ENCODE measurements at places on chromosomes 6 and 20.

- no peak for DNase-seq
Measured at GRCh38 chr6:64502801-64503200, 867.2 kb downstream of the PHF3 start.

DNA sequence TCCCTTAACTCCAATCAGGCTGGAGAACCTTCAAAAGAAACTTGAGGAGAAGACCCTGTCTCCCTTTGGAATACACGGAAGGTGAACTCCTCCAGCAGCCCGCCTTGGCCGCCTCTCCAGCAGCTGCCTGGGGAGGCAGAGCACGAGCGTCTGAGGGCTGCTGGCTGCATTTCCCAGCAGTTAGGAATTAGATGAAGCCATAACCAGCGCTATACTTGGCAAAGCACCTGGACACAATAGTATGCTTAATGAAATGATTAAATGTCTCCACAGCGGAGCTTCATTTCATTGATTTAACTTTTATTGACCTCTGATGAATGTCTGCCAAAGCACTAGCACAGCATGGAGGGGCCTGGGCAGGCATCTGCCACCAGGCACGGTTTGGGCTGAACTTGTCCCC is 73.5 kb downstream of the TMEM242 start:
- DNase-seq = no peak

DNA sequence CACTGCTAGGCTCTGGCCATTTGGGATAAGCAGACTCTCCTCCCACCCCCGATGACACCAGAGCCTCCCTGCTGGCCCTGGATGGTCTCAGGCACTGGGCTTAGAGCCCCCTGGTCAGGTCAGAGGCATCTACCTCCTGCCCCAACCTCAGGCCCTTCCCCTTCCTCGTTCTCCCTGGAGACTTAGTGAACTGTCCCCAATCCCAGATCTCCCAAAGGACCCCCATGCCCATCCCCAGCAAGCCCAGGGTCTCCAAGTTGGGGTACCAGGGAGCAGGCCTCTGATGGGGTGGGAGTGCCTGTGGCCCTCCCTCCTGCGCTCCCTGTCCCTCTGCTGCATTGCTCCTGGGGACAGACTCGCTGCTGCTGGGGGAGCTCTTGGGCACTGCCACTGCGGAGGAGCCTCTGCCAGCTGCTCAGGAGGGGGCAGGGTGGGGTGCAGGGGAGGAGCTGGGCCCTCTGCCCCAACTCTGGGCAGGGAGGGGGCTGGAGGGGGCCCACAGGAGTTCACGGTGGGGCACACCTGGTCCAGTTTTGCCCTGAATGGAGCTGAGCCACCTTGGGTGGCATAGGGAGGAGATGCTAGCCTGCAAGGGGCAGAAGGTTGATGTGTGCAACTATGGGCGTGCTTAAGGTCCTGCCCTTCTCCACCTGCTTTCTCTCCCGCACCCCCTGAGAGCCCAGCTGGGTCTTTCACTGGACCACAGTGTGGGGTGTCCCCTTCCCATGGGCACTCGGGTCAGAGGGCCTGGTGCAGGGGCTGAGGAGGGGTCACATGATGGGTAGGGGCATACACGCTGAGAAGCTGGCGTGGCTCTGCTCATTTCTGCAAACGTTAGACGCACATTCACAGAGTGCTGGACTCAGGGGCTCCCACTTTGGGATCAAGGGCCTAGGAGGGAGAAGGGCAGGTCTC is 40.4 kb downstream of the SPDEF start:
- no peak for DNase-seq

DNA sequence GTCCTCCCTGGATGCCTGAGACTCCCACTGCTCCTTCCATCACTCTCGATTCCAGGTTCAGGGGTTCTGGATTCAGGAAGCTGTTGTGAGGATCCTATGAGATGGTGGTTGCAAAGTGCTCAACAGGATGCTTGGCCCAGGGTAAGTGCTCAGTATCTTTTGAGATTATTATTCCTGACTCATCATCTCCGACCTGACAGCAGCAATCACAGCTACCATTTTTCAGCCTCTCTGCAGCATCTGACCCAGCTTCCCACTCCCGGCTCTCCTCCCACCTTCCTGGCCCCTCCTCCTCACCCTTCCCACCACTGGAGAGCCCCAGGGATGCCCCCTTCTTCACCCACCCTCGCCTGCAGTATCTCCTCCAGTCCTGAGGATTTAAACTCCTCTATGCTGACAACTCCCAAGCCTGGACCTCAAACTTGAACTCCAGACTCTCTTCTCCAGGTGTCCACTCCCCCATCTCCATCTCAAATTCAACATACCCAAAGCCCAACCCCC is 36.8 kb upstream of the KCNB1 start:
- DNase-seq = no peak

DNA sequence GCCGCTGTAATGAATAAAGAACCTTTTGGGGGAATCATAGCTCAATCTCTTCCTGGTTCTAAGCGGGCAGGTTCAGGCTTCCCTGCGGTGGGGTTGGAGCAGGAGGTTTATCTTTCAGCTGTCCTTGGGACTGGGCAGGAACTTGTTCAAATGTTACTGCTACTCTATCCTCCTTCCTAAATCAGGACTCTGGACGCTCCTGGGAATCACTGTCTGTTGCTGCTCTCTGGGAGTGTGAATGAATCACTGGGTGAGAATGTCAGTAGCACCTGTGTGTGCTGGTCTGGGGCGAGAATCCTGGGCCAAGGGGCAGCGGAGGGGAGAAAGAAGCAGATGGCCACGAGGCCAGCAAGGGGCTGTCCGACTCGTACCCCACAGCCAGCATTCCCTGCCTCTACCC is 65.4 kb upstream of the ZNFX1 start:
- no peak for DNase-seq

DNA sequence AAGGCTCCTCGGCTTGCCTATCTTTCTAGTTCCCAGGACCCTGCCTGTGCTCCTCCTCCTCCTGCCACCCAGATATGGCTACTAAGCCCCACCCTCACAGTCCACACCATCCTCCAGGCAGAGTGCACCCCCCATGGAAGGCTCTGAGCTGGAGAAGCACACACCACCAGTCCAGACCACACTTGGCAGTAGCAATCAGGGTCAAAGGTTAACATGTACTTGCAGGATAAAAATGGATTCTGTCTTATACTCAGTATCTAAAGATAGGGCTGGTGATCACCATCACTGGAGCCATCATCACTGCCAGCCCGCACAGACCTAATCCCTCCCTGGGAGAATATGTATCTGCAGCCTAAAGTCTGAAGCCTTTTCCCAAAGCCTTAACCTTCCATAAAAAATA is 83.4 kb downstream of the PRKN start:
- no peak for DNase-seq

DNA sequence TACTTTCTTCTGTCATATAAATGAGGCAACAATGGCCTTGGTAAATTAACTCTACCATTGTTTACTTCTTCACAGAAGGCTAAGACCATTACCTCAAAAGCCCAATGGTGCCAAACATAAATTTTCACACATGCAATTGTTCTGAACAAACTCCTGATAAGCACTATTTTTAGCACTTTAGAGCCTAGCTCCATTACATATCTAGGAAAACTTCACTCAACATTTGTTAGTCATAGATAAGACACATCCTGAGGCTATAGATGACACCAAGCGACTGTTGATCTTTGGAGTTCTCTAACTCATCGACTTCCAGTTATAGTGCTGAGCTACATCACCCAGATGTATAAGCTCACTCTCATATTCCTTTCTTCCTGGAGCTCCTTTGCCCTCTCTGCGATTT is 245.9 kb downstream of the EYS start:
- DNase-seq = no peak
